ENCODE measurements at places on chromosomes 1 and 21.

DNA sequence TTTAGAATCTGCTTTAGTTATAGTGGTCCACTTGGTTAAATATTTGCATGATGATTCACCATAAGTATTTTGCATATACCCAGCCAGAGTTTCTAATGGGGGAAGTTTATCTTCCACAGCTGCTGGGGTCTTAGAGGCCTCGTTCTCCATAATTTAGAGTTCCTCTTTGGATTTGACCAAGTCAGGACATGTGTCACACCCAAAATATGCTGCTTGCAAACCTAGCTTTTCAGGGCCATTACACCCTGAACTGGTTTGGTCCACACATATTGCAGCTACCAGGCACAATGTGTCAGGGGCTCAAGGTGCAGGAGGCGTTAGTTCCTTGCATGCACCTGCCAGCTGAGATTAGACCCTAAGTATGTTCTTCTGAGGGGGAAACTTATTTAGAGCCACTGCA, 17.1 kb upstream of the FMO4 start:
- H3K27me3 ChIP-seq = peaks cover 2% of the 10 kb centered on the region
- no peak overlapping the region for H3K4me3 ChIP-seq
- no peaks in the 10 kb centered on the region for H3K36me3 ChIP-seq
- no peak for DNase-seq
- no peaks in the 10 kb centered on the region for H3K4me1 ChIP-seq
- no peak overlapping the region for H3K27ac ChIP-seq

- H3K4me3 ChIP-seq = peak overlapping the region; percentile 93
- H3K27me3 ChIP-seq = peaks cover 42% of the 10 kb centered on the region
- peaks cover 16% of the 10 kb centered on the region for H3K4me1 ChIP-seq
- peak; percentile 38 for DNase-seq
- H3K27ac ChIP-seq = peak overlapping the region; percentile 54
Observed at GRCh38 chr1:111739925-111740765, 950 bp upstream of the INKA2 start.

DNA sequence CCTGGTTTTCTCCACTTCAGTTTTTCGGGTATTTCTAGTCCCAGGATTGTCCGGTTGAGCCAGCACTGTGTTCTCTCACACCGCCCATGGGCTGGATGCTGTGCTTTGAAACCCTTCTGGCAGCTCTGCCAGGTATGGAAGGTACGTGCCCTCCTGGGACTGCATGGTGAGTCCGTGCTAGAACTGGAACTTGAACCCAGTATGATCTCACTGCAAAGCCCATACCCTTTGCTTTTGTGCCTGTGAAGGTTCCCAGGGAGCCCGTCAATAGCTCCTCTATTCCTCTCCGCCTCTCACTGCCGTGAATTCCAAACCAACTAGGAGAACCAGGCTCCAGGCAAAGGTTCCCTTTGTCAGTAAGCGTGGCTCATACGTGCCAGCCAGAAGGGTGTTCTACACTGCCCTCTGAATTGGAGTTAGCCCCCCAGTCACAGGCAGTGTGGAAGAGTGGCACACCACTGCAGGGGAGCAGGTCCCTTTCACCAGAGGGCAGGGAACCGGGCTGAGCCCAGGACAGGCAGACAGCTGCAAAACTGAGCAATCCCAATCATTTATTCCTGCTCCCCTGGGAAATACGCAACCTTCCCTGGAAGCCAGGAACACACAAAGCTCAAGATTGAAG, 310.2 kb downstream of the CAMTA1 start:
- no peaks in the 10 kb centered on the region for H3K4me1 ChIP-seq
- DNase-seq = no peak
- no peaks in the 10 kb centered on the region for H3K36me3 ChIP-seq

DNA sequence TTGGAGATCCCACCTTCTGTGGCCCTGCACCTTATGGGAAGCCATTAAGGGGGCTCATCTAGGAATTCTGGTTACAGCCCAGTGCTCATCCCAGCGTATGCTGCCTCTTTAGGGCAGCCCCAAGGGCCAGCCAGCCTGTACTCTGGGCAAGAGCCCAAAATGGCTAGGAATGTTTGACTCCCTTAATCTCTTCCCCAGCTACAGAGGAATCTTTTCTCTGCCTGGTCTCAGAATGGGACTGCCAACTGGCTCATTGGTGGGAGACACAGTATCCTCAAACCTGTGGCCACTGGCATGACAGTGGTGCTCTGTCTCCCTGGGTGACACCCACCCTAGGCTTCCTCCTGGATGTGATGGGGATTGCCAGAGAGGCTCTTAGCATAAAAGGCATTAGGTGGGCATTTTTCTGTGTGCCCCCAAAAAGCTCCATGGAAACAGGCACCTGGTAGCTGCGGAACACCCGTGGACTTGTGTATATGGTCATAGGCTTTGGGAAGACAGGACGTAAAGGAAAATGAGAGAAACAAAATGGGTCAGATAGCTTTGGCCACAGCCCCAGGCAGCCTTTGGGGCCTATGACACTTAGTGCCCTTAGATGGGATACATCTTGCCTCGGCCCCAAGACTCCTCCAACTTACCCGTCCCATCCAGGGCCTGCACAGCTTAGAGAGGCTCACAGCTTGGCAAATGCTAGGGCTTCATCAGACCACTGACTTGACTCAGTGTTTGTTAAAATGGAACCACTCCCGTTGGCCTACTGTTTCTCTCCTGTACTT, 6.9 kb downstream of the TMEM81 start:
- H3K36me3 ChIP-seq = no peaks in the 10 kb centered on the region
- H3K4me1 ChIP-seq = no peaks in the 10 kb centered on the region
- no peak overlapping the region for H3K4me3 ChIP-seq
- no peaks in the 10 kb centered on the region for H3K27me3 ChIP-seq

- DNase-seq = no peak
- no peak overlapping the region for H3K27ac ChIP-seq
- H3K4me3 ChIP-seq = no peak overlapping the region
- H3K27me3 ChIP-seq = peaks cover 3% of the 10 kb centered on the region
- no peaks in the 10 kb centered on the region for H3K36me3 ChIP-seq
Observed at GRCh38 chr21:32543975-32544374, 41.3 kb downstream of the TCP10L start.

DNA sequence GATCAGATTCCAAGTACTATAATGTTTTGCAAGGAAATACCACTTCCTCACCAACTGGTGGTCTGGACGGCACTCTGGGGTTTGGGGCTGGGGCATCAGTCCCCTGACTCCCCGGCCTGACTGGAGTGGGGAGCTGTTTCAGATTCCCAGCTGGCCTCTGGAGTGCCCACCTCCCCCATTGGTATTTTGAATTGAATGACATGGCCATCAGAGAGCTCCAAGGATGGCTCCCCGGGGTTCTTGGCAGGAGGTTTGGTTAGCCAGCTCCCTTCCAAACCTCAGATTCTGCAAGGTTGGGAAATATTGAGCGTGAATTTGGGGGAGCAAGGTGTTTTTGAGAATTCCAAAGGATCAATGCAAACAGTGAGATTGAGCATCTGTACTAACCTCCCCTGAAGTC, 2.2 kb upstream of the INAVA start:
- H3K4me1 ChIP-seq = peaks cover 27% of the 10 kb centered on the region
- peaks cover 59% of the 10 kb centered on the region for H3K27me3 ChIP-seq
- no peak for DNase-seq
- no peak overlapping the region for H3K27ac ChIP-seq
- no peak overlapping the region for H3K4me3 ChIP-seq

DNA sequence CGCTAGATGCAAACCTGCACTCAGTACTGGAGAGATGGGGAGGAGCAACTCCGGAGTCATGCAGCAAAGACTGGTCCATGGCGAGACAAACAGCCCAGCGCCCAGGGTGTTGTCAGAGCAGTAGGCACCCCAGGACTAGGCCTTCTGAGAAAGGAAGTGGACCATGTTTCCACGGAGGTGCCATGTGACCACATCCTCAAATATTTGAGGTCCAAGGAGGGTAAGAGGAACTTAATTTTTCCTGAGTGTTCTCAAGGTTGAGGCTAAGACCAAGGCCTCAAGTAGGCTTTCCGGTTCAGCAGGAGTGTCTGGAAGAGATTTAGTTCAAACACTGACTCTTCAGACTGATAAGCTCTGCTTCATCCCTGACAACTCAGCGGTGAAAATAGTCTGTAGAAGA, 186.2 kb downstream of the RHOU start:
- no peaks in the 10 kb centered on the region for H3K4me1 ChIP-seq
- no peak overlapping the region for H3K27ac ChIP-seq
- H3K36me3 ChIP-seq = no peaks in the 10 kb centered on the region
- H3K4me3 ChIP-seq = no peak overlapping the region
- H3K27me3 ChIP-seq = peaks cover 14% of the 10 kb centered on the region

DNA sequence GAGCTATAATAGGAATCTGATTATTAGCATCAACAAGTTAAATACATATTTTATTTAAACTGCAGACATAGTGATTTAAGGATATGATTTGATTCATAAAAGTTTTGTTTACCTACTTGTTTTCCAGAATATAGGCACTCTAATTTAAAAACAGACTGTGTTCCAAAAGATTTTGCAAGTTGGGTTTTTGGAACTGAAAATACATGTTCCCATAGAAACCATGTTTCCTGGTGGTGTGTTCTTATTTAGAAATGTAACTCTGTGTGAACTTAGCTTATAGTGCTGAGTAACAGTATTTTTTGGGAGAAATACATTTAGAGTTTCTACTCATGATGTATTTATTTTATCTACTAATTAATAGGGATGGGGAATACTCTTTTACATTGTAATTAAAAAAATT, 21.8 kb downstream of the USP25 start:
- H3K27me3 ChIP-seq = no peaks in the 10 kb centered on the region
- peaks cover 18% of the 10 kb centered on the region for H3K36me3 ChIP-seq
- no peak for DNase-seq

GRCh38 chr1:40462956-40463590, 12.8 kb downstream of the ZFP69B start:
- H3K27me3 ChIP-seq = no peaks in the 10 kb centered on the region
- no peak for DNase-seq
- H3K4me1 ChIP-seq = no peaks in the 10 kb centered on the region
- no peak overlapping the region for H3K4me3 ChIP-seq
- peaks cover 73% of the 10 kb centered on the region for H3K36me3 ChIP-seq
- H3K27ac ChIP-seq = no peak overlapping the region

DNA sequence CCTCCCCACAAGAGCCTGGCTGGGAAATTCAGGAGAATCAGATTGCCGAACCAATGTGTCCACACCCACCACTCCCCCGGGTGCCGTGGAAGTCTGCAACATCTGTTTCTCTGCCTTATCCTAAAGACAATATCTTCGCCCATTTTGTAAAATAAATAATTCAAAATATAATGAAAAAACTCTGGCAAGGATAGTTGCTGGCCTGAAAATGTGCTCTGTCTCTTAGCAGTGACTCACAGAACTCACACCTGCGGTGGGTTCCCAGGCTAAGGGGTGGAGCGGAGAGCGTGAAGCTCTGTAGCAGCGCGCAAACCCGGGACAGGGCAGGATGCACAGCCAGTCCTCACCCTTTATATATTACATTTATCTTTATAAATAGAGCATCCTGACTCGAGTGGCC, 99.9 kb downstream of the COLGALT2 start:
- no peaks in the 10 kb centered on the region for H3K36me3 ChIP-seq
- H3K27ac ChIP-seq = no peak overlapping the region
- H3K4me1 ChIP-seq = peaks cover 16% of the 10 kb centered on the region
- no peak for DNase-seq

DNA sequence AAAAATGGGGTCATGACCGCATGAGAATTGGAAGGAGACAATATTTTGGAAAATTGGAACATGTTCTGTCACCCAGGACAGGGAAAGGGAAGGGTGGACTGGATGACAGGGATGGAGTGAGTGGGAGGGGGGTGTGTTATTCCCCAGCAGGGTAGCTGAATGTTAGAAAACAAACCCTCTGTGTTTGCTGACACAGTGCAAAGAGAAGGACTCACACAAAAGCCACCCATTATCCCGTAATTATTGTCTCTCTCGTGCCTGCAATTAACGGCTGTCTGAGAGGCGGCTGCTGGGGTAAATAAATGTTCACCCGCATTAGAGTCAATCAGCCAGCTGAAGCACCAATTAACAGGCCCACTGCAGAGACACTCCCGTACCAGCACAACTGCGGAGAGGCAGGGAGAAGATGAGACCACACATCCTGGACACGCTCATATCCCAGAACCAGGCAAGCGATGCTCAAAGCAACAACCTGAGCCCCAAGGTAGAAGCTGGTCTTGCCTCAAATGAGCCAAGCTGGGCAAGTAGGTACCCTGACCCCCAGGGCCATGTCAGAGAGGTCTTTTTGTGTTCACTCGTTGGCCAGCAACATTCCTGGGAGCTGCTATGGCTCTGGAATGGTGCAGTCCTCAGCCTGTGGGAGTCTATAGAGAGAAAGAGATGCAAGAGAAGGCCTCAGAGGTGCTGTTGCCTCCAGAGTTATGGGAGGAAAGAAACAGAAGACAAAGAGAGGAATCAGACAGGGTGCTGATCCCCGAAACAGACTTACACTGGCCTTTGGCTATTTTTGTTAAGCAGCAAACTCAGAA, 19.4 kb downstream of the PLEKHA6 start:
- no peaks in the 10 kb centered on the region for H3K36me3 ChIP-seq
- peaks cover under 1% of the 10 kb centered on the region for H3K4me1 ChIP-seq
- H3K27me3 ChIP-seq = peaks cover 19% of the 10 kb centered on the region
- H3K27ac ChIP-seq = no peak overlapping the region

- DNase-seq = no peak
- peaks cover 40% of the 10 kb centered on the region for H3K36me3 ChIP-seq
- no peaks in the 10 kb centered on the region for H3K27me3 ChIP-seq
- peak overlapping the region; percentile 82 for H3K27ac ChIP-seq
- peak overlapping the region; percentile 86 for H3K4me3 ChIP-seq
- peaks cover 25% of the 10 kb centered on the region for H3K4me1 ChIP-seq
Observed at GRCh38 chr1:21174654-21175323, 1.9 kb downstream of the EIF4G3 start.

All from activated T-helper 2 cell treated with anti-CD3 and anti-CD28 coated beads, Interferon-gamma antibody, Interleukin-2, Interleukin-4, amounts not matched to agents 10 μg/mL and 5 μg/mL and 100 μg/mL, durations not matched to agents 14 hours and 24 hours and 36 hours (primary cell).